ENCODE measurements at places on chromosomes 6 and 20.

DNA sequence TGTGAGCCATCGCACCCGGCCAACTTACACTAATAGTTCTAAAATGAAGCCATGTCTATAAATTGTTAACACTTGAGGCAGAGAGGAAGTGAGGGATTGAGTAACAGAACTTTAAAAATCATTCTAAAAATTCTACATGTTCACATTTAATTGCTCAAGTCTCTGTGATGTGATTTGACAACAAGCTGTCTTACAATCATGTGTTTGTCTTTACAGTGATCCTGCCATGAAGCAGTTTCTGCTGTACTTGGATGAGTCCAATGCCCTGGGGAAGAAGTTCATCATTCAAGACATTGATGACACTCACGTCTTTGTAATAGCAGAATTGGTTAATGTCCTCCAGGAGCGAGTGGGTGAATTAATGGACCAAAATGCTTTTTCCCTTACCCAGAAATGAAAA, 23.6 kb downstream of the GTF2H5 start:
- no peak for DNase-seq

DNA sequence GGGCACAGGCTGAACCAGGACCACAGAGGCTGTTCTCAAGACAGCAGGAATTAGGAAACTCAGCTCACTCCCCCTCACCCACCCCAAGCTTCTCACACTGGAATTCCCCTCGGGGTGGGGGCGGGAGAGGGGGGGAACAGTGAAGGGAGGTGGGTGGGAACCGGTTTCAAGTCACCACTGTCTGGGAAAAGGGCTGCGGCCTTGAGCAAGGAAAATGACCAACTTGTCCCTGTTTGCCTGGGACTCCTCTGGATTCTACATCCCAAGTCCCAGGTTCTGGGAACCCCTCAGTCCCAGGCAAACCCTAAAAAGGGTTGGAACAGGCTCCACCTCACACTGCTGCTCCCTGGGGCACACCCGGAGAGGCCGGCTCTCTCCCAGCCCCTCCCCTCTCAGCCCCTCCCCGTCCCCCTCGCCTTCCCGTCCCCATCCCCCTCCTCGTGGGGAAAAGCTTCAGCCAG, 230.7 kb downstream of the TFAP2C start:
- no peak for DNase-seq

DNA sequence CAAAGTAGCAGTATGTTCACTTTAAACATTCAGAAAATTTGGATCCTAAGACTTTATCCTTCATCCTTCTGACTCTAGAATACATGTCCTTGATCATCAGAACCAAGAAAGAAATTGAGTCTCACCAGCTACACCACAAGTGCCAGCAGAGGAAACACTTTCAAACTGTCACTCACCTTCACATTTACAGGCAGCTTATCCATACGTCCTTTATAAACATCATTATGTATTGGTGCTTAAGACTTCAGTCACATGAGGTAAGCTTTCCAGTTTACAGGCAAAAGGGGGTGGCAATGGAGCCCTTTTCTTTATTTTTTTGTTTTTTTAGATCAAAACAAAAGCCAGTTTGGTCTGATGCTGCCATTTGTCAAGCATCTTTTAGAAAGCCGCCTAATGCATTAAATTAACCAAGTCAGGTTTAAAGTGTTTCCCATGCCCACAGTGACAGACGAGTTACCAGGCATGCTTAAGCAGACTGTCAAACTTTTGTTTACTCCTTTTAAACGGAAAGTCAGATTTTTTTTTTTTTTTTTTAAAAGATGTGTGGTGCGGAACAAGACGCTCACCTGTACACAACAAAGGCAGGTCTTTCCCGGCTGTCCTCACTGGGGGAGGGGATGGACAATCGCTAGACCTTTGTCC, 952 bp upstream of the BRPF3 start:
- DNase-seq: no peak

DNA sequence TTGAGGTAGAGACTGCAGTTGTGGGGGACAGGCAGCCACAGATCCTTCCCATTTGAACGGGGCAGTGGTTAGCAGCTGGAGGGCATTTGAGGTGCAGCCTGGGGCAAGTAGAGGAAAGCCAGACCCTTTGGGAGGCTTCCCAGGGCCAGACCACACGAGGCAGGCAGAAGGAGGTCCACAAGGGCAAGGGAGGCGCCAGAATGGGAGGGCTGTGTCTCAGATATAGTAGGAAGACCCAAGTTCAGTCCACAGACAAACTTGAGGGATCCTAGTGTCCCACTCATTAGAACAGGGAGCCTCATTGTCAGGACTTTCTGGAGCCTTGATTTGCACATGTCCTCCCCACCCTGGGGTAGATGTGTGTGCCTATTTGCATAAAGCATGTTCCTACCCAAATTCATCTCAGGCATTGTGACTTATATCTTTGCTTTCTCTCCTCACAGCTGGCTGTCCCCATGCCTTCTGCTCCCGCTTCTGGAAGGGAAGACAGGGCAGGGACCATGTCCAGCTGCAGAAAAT, 166.0 kb downstream of the VEGFA start:
- no peak for DNase-seq

GRCh38 chr6:152091851-152092341, 284.4 kb downstream of the ESR1 start:
- no peak for DNase-seq

GRCh38 chr6:163063561-163063960, 335.8 kb downstream of the PACRG start:
- DNase-seq: no peak

GRCh38 chr6:21912151-21912832, 318.7 kb downstream of the SOX4 start:
- no peak for DNase-seq

GRCh38 chr20:18058661-18059467, 1.1 kb upstream of the OVOL2 start:
- DNase-seq: no peak

- DNase-seq: no peak
These were observed 43.1 kb upstream of the HECA start for GRCh38 chr6:139091826-139092225.

- DNase-seq: no peak
These were observed 77.9 kb downstream of the MRPL14 start for GRCh38 chr6:44049163-44049988.

GRCh38 chr20:2210646-2211552, 84.9 kb upstream of the TGM3 start:
- peak; percentile 18 for DNase-seq

DNA sequence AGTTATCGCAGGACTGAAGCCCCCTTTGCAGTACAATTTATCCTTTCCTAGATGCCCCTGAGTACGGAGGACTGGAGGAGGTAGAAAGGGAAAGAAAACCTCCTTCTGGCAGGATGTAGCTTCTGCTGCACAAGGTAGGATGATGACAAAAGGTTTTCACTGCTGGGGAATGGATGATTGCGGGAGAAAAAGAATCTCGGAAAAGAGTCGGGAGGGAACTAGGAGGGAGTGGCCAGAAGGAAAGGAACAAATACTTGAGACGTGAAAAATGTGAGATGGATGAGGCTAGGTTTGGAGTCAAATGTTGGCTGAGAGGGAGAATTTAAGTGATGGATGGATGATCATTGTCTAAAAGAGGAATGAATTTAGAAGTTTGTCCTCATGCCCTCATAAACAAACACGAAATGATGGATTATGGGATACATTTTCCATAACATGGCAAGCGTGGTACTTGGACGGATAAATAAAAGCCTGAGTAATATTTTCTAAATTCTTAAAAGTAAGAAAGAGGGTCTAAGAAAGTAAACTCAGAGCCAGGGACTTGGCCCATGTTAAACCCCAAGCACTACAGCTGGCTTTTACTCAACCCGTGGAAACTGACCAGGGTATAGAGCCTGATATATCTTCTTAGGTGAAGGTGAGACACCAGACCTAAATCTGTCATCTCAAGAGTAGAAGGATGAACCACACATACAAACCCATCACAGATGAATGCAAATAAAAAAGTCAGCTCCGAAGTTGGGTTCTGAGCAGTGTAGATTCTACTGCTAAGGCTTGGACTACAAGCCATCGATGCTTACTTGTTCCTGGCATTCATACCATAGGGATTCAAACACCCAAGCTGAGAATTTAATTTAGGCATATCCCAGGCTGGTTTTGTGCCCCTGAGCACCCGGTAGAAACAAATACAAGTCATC, 72.4 kb downstream of the HFE start:
- no peak for DNase-seq

GRCh38 chr20:17161673-17162481, 65.0 kb upstream of the PCSK2 start:
- no peak for DNase-seq

DNA sequence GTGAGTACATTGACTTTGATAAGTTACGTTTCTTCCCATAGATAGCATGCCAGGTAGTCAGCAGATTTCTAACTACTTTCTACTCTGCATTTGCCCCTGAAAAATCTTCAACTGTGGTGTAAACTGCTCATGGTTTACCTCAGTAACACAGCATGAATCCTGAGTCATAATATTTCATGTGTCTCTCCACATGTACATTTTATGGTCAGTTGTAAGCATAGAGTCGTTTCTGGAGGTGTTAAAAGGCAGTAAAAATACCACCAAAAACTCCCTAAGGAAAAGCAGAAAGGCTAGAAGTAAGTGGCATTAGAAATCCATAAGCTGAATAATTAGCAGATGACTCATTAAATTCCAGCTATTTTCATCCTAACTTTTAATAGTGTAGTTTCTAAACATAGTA, 4.1 kb upstream of the GPR63 start:
- no peak for DNase-seq

DNA sequence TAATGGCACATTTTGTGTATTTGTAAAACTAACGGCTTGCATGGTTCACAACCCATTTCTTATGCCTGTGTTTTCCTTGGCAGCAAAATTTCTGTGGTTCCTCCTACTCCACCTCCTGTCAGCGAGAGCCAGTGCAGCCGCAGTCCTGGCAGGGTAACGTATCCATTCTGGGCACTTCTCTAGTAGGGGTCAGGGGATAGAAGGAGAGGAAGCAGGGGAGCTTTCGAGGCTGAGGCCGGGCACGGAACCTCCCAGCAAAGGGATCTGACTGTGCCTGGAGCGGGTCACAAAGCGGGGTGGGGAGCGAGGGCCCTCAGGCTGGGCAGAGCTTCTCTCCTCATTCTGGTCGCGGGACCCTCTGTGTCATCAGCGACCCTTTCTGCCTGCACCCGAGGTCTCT, 58.4 kb downstream of the SYTL3 start:
- no peak for DNase-seq

GRCh38 chr6:54353975-54354374, 45.7 kb downstream of the TINAG start:
- no peak for DNase-seq

DNA sequence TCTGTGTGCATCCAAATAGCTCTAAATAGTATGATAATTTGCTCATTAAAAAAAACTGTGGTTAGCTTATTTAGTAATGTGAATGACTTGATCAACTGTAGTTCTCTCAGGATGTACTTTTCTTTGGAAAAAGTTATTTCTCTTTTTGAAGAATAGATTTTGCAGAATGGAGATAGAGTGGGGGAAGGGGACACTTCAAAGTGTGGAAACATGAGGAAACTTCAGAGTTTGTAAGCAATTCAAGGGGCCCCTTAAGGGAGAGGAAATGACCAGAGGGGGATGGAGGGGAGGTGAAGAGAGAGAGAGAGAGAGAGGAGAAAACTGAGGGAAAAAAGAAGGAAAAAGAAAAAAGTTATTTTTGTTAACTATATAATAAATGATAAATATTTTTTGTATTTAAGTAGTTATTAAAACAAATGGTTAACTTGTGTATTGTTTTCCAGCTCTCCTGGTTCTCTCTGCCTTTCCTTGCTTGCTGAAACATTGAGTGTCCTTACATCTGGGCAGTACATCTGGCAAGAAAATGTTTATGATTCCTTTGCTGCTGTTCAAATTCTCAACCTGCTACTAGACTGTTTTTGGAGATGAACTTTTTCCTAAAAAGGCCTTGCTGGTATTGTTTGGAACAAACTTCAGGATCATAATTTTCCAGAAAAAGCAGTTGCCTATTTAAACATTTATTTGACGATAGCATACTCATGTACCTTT, 497.5 kb upstream of the CITED2 start:
- no peak for DNase-seq

DNA sequence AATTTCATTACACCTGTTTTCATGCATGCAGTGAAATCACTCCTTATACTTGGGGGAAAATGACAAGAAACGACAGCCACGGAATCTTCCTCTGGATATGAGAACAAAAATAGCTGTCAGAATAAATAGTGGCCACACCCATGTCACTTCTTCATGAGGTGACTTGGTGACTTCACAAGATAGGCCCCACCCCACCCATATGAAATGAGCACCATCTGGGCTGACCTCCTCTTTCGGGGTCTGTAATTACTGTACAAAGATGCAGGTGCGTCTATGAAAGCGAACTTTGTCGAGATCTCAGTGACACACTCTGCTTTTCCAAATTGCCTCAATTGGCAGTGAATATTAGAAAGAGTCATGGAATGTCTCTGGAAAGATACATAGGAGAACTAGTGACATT, 184.2 kb upstream of the CCN2 start:
- no peak for DNase-seq

- peak; percentile 37 for DNase-seq
These were observed 128.4 kb upstream of the ESR1 start for GRCh38 chr6:151679081-151679480.

GRCh38 chr20:25049261-25050060, 8.5 kb downstream of the ACSS1 start:
- DNase-seq: no peak

DNA sequence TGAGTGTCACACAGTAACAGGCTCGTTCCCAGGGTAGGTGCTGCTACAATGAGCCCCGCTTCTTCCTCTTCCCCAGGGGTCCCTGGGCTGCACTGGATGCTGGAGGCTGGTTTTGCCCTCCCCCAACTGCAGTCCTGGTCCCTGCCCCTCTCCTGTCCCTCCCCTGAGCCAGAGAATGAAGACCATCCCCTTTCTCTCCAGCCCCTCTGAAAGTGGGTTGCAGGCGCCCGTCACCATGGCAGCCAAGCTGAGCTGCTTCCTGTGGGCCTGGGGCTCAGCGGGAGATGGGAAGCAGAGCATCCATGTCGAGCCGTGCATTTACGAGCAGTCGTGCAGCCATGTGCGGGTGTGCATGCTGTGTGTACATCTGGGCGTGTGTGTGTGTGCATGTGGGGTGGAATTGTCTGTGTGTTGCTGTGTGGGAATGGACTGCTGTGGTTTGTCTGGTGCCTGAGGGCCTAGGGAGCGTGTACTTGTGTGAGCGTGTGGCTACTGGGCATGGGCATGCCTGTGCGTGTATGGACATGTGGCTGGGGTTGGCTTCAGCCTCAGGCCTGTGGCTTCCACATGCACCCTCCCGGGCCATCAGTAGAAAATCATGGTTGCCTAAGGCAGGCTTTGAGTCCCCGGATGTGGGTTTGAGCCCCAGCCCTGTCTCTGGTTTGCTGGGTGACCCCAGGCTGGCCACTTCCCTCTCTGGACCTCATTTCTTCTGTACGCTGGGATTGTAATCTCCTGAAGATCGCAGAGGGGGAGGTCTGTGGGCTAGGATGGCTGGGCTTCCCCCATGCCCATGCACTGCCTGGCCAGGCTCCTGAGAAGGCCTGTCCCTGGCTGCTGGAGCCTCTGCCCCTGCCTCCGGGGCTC, 48.8 kb downstream of the SRC start:
- DNase-seq: no peak
